ENCODE measurements at places on chromosomes 4 and X.

DNA sequence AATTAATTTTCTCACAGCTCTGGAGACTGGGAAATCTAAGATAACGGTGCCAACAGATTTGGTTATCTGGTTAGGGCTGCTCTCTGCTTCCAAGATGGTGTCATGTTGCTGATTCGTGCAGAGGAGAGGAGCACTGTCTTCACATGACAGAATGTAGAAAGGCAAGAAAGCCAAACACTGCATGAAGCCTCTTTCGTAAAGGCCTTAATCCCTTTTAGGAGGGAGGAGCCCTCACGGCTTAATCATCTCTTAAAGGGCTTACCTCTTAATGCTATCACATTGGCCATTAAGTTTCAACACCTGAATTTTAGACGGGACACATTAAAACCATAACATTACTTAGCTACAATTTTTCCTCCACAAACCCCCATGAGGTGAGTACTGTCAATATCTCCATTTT is 174.1 kb downstream of the COX18 start:
- DNase-seq = no peak

- no peak for DNase-seq
Measured at GRCh38 chr4:156238171-156238570, 284.5 kb upstream of the CTSO start.

- no peak for DNase-seq
Measured at GRCh38 chr4:122086338-122087065, 65.6 kb upstream of the BLTP1 start.

GRCh38 chr4:55247521-55247920 is 98.5 kb upstream of the SRD5A3 start:
- DNase-seq = no peak

- DNase-seq = no peak
Measured at GRCh38 chr4:186445040-186445439, 110.3 kb downstream of the MTNR1A start.

DNA sequence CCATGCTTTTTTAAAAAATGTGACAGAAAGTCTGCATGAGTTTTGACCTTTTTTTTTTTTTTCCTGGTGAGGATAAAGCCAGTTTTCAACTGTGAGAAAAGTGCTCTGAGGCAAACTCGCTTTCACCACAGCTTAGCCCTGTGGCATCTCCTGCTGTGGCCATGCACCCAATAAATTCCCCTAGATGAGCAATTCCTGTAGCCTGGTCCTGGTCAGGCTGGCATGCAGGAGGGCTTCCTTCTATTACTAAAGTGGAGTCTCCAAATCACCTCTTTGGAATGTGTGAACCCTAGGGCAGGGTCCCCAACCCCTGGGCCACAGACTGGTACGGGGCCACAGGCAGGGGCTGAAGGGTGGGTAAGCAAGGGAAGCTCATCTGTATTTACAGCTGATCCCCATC is 265.4 kb downstream of the RAPGEF2 start:
- DNase-seq = no peak

DNA sequence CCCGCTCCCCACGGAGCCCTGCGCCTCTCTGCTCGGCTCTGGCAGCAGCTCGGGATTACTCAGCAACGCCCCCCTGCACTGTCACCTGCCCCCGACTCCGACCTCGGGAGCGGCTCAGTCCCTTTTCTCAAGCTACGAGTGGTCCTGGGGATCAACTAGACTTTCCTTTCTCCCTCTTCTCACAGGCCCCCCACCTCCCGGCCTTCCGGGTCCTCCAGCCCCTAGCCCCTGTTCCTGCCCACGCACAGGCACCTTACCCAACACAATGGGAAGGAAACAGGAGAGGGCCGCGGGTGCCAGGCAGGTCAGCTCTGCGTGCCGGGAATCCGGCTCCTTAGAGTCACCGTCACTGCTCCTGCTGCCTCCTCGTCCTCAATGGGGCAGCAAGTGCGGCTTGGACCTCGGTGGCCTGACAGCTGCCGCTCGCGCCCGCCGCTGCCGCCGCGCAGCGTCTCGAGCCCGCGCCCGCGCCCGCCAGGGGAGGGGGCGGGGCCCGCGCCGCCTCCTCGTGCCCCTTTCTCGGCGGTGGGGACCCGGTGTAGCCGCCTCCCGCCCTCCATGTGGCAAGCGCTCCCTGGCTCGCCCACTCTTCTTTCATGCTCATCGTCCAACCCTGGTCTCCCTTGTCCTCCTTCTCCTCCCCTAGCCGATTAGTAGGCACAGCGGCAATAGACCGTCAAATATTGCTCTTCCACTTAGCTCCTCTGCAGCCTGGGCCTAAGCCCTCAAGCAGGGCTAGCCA is at the start of gene RAB9B:
TSS of gene RAB9B (minus strand) at position 455 of the 742 bp plus-strand sequence. CDS start 6,473 bp downstream, outside the sequence.
- DNase-seq = peak; percentile 38

- no peak for DNase-seq
Measured at GRCh38 chr4:189083769-189084168, 856.9 kb upstream of the FRG1 start.

GRCh38 chrX:111131572-111131971 is 35.6 kb downstream of the PAK3 start:
- no peak for DNase-seq

DNA sequence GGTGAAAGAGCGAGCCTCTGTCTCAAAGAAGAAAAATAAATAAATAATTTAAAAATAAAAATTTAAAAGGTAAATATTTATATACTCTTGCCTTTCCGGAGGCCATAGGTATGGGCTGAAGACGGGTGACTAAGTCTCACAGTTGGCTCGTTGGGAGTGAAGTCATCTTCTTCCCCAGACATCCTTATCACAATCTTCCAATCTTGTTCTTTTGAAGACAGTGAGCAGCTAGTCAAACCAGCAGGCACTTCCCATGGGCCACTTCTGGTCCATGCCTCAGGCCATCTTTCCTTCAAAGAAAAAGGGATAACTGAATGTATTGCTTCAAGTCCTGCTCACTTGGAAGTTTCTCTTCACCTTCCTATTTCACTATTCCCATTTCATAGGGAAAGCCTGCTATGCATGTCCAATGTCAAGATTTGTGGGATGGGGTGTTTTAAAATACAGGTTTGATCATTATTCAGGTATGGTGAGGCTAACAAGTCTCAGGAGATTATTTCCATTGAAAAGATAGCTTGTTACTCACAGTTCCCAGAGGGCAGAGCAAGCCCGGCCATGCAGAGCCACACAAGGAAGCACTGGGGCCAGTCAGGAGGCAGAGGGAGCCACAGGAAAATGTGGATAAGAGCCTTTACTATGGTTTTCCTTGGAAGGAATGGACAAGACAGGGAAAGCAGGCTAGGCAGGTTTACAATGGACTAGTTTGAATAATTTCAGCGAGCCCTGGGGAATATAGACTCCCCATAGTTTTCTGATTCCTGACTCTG is 33.3 kb upstream of the VCX2 start:
- no peak for DNase-seq

GRCh38 chrX:37076983-37077382 is 68.8 kb downstream of the FAM47C start:
- no peak for DNase-seq

DNA sequence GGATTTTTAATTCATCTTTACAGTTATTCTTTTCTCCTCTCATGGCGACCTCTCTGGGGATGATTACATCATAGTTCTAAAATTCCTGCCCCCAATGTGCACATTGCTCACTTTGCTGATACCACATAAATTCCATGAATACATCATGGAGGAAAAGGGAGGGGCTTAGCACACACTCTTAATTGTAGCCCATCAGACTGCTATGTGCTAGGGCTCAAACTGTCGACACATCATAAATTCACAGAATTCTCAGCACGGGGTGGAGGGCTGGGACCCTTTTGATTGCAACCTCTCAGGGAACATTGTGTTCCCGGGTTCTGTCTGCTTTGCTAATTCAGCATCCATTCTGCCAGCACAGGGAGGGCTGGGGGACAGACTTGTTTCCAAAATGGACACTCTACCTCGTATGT is 592.9 kb downstream of the BCOR start:
- no peak for DNase-seq

- no peak for DNase-seq
Measured at GRCh38 chr4:145507636-145508035, 26.0 kb downstream of the SMAD1 start.

- no peak for DNase-seq
Measured at GRCh38 chr4:82047731-82048130, 326.1 kb downstream of the HNRNPD start.

DNA sequence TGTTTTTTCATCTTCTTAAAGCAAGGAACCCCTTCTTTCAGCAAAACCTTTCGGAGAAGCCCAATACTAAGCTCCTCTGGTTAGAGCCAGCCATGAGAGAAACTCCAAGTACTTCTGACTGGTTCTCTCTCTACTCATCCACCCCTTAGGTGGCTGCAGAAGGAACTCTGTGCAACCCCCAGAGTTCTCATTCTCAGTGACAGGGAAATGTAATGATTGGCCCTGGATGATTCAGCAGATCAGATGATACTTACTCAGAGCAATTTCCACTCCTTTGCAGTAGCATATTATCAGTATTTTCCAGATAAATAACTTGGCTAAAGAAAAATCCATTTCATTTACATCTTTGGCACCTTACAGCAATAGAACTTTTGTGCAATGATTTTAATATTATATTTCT is 3.2 kb downstream of the SPP1 start:
- no peak for DNase-seq

GRCh38 chr4:169660929-169661328 is 40.6 kb downstream of the CLCN3 start:
- DNase-seq = no peak

DNA sequence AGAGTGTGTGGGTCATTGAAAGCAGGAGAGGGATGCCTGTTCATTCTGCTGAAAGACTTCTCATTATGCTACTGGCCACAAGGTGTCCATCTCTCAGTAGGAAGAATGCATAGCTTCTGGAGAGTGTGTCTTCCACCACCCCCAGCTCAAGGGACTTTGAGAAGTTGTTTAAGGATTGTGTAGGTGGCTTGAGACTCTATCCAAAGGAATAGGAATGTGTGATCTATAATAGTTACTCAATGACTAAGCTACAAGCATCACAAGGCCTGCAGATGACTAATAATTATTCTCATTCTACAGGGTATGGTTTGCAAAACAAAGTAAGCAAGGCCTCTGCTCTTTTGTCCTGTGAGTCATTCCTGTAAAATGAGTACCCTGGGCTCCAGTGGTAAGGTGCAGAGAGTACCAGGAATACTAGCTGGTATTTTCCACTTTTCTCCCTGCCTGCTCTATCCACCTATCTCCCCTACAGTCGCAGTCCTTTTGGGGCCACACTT is 279.8 kb upstream of the BOD1L1 start:
- no peak for DNase-seq

DNA sequence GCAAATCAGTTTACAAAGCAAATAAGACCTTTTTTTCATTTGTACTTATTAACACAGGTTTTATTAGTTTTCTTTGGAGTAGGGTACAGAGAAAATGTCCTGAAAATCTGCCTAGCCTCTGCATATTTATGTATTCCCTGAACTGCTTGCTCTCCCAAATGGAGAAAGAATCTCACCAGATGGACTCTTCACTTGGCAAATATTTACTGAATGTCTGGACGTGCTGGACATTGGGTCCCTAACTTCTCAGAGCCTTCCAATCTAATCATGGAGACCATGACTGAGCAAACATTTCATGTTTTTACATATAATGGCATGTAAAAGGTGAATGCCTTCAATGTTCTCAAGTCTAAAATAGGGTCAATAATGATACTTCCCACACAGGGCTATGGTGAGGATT is 126.0 kb downstream of the CHRDL1 start:
- no peak for DNase-seq

DNA sequence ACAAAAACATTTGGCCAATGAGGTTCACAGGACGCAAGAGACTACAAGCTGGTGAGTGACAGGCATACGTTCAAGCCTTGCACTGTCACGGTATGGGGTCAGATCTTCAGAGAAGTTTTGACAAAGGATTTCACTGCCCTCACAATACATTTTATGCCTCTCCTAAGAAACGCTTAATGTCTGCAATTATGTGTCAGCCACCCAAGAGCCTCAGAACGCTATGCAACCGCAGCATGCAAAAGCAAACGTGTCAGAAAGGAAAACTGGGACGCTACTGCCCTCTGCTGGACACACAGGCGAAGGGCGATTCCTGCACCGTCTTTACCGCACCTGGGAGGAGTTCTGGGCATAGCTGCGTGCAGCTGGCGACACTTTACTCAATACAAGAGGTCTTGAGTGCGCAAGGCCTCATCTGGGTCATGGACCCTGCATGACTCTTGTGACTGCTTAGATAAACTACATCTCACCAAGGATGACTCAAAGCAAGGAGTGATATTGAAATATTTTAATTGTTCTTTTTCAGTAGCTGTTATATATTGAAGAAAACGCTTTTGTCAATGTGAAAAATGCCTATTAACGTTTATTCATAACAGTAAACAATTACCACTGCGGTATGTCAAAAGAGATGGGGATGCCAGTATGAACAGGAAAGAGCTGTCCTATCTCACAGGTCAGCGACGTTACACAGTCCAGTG is 147.6 kb upstream of the FRG1 start:
- peak; percentile 72 for DNase-seq

DNA sequence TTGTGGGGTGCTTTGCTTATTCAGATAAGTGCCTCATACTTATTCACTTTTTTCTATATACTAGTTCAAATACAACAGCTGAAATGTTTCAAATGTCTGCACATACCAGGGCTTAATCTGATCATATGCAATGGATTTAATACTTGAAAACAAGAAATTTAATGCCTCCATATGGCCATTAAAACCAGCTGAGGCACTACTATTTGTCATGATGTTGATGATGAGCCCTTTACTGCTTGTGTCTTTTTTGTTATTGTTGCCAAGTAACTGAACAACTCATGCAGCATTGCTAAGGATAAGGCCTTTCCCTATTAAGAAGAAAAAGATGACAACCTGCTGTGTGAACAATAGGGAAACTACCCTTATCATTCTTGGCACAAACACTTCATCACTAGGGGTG is 52.5 kb downstream of the MAGEB10 start:
- DNase-seq = no peak

- DNase-seq = no peak
Measured at GRCh38 chr4:56055027-56055977, 106.6 kb downstream of the CEP135 start.

GRCh38 chr4:72377491-72378194 is 191.4 kb downstream of the ADAMTS3 start:
- DNase-seq = no peak

DNA sequence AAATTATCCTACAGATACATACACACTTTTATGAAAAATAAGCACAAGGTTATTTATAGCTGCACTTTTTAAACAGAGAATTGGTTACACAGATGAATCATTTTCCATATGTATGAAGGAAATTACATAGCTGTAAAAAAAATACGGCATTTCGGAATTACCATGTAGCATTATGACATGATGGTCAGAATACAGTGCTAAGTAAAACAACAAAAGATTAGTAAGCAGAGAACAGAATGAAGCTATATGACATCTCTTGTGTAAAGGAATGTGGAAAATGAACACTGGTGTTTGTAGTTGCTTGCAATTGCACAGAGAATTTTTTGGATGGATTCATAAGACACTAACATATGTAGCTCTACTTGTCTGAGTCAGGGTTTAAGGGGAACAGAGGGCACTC is 1222.0 kb upstream of the PRKX start:
- no peak for DNase-seq

DNA sequence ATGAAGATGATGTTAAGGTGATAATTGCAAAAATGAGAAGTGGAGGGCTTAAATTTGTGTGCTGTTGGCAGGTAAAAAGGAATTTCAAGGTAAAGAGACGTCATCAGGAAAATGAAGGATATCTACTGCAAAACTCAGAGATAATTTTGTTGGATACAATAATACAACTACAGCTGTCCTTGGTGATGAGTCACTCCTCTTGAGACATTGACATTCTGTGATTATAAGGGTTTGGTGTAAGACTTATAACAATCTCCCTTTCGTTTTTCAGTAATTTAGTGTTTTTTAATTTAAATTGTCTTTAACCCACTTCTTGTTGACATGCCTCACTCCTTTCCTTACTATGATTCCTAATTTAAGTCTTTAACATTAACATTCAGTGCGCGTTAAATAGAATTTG is 1074.1 kb upstream of the SLIT2 start:
- no peak for DNase-seq
